ENCODE measurements at places on chromosomes 6 and 20.

GRCh38 chr6:31725502-31726350, 2.6 kb downstream of the MPIG6B start:
- DNase-seq: no peak

DNA sequence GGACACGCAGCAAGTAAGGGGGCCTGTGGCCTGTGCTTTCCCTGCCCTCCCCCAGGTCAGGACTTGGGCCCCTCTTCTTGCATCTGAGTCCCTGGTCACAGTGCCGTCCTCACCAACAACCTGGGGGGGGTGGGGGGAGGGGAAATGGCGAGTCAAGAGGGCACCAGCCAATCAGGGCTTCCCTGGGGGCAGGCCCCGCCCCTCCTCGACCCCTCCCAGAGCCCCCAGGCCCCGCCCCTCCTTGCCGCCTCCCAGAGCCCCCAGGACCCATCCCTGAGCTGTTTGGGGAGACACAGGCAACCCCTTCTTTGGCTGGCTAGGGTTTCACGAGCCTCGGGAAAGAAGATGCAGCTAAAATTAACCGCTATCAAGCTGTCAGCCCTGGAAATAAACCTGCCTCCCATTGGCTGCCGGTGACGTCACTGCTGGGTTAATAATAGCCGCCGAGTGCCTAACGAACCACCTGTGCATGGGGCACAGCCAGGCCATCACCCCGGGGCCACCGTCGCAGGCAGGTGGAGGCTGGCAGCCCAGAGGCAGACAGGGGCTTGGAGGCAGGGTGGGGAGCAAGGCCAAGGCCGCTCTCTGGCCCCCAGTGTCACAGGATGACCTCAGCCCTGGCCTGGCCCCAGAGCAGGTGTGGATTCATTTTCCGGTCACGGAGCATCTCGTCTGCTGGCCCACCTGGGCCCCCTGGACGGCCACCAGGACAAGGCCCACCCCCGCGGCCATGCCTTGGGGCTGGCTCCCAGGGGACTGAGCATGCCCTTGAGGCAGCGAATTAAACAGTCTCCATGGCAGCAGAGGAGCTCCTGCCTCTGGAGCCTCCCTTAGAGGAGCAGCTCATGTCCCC, 3.2 kb upstream of the EEF1A2 start:
- DNase-seq: no peak

DNA sequence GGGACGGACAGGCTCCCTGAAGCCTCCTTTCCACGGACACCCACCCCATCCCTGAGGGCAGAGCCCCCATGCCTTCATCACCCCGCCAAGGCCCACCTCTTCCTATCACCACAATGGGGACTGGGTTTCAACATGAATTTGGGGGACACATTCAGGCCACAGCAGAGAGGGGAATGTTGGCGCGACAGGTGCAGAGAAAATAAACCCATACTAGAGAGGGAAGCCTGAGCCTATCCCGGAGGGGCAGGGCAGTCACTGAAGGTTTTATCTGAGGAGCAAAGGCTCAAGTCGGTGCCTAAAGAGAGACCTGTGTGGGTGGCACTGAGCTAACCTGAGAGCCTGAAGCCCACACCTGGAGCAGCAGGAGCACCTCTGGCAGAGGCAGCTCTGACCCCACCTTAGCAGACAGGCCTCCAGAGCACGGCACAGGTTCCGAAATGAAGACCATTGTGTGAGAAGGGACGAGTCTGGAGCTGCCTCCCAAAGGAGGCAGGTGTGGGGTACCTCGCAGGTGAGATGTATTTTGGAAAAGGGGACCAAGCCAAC, 180.6 kb upstream of the PDE10A start:
- DNase-seq: no peak

DNA sequence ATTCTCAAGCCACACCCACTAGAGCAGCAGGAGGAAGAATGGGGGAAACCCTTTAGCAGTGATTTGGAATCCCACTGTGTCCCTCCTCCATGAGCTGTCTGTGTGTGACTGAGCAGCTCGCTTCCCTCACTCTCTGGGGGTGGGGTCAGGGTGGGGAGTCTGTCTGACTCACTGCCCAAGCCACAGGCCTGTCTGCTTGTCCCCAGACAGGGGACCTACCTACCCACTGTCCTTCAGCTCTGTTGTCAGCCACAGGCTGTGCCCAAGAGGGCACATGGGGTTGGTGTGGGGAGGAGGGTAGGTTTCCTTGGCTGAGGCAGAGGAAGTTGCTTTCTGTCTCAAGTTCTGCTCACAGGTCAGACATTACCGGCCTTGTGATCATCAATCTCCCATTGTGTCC, 127.0 kb downstream of the MAFB start:
- no peak for DNase-seq

Measured in fibroblast of the conjunctiva (primary cell).